ENCODE measurements at places on chromosomes 6 and 20. TPM values are rescaled to one million over a fixed set of nuclear protein-coding genes. Genes with fewer than 3 reads are reported as not detected.
A peak's percentile ranks its signal among the peaks of the same experiment; 100 is the strongest.

- no peak for DNase-seq
- H3K4me1 ChIP-seq, result no peaks in the 10 kb centered on the region
- H3K4me3 ChIP-seq, result no peak overlapping the region
- no peak overlapping the region for H3K27ac ChIP-seq
- H3K27me3 ChIP-seq, result no peaks in the 10 kb centered on the region
- H3K36me3 ChIP-seq, result no peaks in the 10 kb centered on the region
These were observed 598.8 kb downstream of the EPHA7 start for GRCh38 chr6:92820601-92821000.

DNA sequence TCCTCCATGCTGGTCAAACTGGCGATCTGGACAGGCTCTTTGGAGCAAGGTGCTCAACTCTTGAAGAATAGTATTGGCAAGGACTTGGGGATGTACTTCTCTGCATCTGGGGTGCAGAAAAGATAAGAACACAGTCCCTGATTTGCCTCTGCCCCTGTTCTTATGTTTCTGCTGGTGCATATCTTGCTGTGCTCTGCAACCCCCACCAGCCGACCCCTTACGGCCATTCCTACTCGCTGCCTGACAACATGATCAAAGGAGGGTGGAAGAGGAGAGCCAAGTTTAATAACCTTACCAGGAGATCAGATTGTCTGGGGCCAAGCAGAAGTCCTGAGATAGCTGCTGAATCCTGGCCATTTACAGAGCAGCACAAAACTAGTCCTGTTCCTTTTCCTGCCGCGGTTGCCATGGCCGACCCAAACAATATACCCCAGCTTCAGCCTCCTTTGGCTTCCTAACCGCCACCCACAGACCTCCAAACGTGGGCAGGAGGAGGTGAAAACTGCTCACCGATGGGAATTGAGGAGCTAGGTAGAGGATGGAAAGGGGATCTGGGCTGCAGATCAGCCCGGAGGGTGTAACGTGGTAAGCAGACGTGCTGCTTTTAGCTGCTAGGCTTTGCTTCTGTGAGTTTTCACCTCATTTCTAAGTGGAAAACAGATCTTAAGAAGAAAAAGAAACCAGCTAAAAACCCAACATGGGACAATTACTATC lies 60.9 kb downstream of the ATXN1 start:
- peak overlapping the region; percentile 63 for H3K27ac ChIP-seq
- DNase-seq, result no peak
- no peaks in the 10 kb centered on the region for H3K36me3 ChIP-seq

DNA sequence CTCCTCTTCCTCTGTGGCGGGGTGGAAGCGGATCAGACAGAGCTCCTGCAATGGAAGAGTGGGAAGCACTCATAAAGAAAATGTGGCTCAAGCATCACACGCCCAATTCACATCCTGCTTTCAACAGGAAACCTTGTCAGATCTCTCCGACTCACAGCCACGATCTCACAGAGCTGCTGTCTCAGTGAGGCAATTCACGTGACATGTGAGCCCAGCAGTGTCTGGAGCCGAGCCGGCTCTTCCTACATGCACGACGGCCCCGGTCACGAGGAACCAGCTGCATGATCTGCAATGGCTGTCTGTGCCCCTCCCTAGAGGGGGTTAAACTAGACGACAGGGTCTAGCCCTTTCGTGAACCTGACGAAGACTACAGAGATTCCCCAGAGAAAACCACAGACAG lies 29.5 kb upstream of the TCFL5 start:
- H3K4me1 ChIP-seq, result no peaks in the 10 kb centered on the region
- H3K4me3 ChIP-seq, result no peak overlapping the region
- DNase-seq, result no peak
- H3K27me3 ChIP-seq, result no peaks in the 10 kb centered on the region
- H3K36me3 ChIP-seq, result no peaks in the 10 kb centered on the region
- no peak overlapping the region for H3K27ac ChIP-seq

DNA sequence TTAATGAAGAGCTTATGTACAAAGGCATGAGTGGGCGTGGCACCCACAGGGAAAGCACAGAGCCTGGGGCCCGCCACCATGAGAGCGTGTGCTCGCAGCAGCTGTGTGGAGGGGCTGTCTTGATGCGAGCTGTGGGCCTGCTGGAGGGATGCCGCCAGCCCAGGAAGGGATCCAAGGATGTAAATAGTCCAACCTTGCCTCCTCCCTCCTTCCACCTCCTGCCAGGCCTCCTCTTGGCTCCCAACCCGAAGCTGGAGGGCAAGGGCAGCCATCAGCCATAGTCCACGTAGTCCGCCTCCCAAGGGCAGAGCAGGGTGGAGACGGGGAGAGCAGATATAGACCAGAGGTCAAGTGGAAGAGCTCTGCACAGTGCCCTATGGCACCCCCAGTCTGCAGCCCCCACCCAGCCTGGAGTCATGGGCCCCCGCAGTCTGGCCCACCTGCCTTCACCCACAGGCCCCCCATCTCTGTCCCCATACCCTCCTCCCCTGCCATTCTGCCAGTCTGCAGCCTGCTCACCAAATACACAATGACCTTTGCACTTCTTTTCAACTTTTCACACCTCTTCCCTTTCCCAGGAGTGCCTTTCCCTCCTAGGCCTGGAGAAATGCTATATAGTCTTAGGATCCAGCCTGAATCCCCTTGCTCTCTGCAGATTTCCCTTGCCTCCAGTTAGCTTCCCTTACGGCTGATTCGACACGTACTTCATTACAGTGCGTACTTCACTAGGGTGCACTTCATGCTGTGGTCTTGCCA lies 77.1 kb downstream of the SHLD1 start:
- H3K36me3 ChIP-seq, result no peaks in the 10 kb centered on the region
- H3K4me3 ChIP-seq, result no peak overlapping the region
- no peak overlapping the region for H3K27ac ChIP-seq

- no peaks in the 10 kb centered on the region for H3K4me1 ChIP-seq
- peak overlapping the region; percentile 76 for H3K4me3 ChIP-seq
- H3K27ac ChIP-seq, result peak overlapping the region; percentile 76
- no peak for DNase-seq
- no peaks in the 10 kb centered on the region for H3K36me3 ChIP-seq
- no peaks in the 10 kb centered on the region for H3K27me3 ChIP-seq
These were observed 6.0 kb downstream of the L3MBTL1 start for GRCh38 chr20:43513372-43513930.

DNA sequence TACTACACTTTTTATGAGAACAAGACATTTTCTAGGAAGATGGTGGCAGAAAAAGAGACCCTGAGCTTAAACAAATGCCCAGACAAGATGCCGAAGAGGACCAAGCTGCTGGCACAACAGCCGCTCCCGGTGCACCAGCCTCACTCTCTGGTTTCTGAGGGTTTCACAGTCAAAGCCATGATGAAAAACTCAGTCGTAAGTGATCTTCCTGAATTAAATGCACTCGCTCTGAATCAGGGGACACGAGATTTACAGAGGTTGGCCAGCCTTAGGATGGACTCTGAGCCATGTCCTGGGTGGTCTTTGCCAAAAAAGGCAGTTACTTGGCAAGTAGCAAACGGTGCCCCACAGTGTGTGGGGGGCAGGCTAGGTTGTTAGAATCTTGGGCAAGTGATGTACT lies 423 bp downstream of the PACRG start:
- no peaks in the 10 kb centered on the region for H3K4me1 ChIP-seq
- peak overlapping the region; percentile 94 for H3K27ac ChIP-seq
- peak overlapping the region; percentile 94 for H3K4me3 ChIP-seq

DNA sequence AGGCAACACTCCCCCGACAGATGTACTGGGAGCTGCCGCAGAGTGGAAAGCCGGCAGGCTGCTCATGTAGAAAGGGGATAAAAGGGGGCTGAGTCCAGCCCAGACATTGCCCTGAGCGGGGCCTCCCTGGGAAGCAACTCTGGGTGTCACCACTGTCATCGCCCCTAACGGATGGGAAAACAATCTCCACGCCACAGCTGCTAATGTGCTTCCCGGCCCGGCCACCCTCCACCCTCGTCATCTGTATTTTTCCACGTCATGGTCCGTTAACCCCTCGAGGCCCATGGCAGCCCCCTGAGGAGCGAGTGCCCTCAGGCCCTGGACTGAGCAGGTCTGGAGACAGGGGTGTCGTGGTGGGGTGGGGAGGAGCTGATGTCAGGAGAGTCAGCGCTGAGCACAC lies 227.4 kb downstream of the DLL1 start:
- no peak overlapping the region for H3K27ac ChIP-seq
- peak; percentile 36 for DNase-seq
- no peak overlapping the region for H3K4me3 ChIP-seq
- no peaks in the 10 kb centered on the region for H3K4me1 ChIP-seq
- H3K36me3 ChIP-seq, result no peaks in the 10 kb centered on the region
- no peaks in the 10 kb centered on the region for H3K27me3 ChIP-seq

GRCh38 chr6:130307752-130308361 lies 58.0 kb upstream of the TMEM200A start:
- no peak overlapping the region for H3K27ac ChIP-seq
- no peaks in the 10 kb centered on the region for H3K27me3 ChIP-seq
- H3K4me3 ChIP-seq, result no peak overlapping the region
- DNase-seq, result no peak

DNA sequence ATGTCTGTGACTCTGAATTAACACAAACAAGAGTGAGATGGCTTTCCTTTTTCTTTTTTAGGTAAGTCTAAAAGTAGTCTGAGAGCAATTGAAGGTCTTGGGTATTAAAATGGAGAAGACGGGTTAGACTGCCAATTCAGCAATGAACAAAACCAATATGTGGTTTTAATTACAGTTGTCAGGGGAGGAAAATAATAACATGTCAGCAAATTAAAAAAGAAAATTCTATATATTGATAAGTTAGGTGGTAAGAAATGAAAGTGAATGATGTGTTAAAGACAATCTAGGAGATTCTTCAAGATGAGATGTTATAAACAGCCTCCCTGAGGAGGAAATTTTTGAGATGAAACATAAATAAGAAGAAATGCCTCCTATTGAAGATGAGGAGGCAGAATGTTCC lies 150.6 kb upstream of the HSF2 start:
- H3K4me3 ChIP-seq, result no peak overlapping the region
- no peak for DNase-seq
- H3K27me3 ChIP-seq, result no peaks in the 10 kb centered on the region
- no peak overlapping the region for H3K27ac ChIP-seq
- peaks cover 4% of the 10 kb centered on the region for H3K36me3 ChIP-seq

GRCh38 chr6:129932321-129932720 lies 71.2 kb upstream of the TMEM244 start:
- H3K4me3 ChIP-seq, result no peak overlapping the region
- no peaks in the 10 kb centered on the region for H3K36me3 ChIP-seq
- no peaks in the 10 kb centered on the region for H3K4me1 ChIP-seq

GRCh38 chr20:21681234-21681921 lies 24.1 kb upstream of the PAX1 start:
- peak overlapping the region; percentile 28 for H3K4me3 ChIP-seq
- no peak overlapping the region for H3K27ac ChIP-seq
- H3K36me3 ChIP-seq, result no peaks in the 10 kb centered on the region
- H3K4me1 ChIP-seq, result no peaks in the 10 kb centered on the region
- no peak for DNase-seq
- no peaks in the 10 kb centered on the region for H3K27me3 ChIP-seq

- no peaks in the 10 kb centered on the region for H3K36me3 ChIP-seq
- DNase-seq, result peak; percentile 83
- H3K27me3 ChIP-seq, result no peaks in the 10 kb centered on the region
- peak overlapping the region; percentile 49 for H3K4me3 ChIP-seq
These were observed 55.0 kb downstream of the TRIM38 start for GRCh38 chr6:26017632-26017966.

- H3K4me1 ChIP-seq, result no peaks in the 10 kb centered on the region
- no peaks in the 10 kb centered on the region for H3K36me3 ChIP-seq
- DNase-seq, result no peak
- peaks cover 9% of the 10 kb centered on the region for H3K27me3 ChIP-seq
- H3K27ac ChIP-seq, result no peak overlapping the region
These were observed 51.3 kb upstream of the TGM3 start for GRCh38 chr20:2244523-2244922.

Gene RSPH4A
- total RNA-seq, result 0.80 TPM

Gene EYS
- total RNA-seq, result 2.9 TPM

Gene TNNC2
- 2.6 TPM for total RNA-seq

Gene TAGAP
- 4.1 TPM for total RNA-seq

Gene SLC17A1
- total RNA-seq, result not detected

Gene PAK5
- total RNA-seq, result 0.66 TPM

Gene CDC40
- total RNA-seq, result 17.8 TPM

Gene TULP4
- total RNA-seq, result 104 TPM

Gene ATP9A
- 41.6 TPM for total RNA-seq
